ENCODE measurements at places on chromosomes 3 and 15. TPM values are rescaled to one million over a fixed set of nuclear protein-coding genes. Genes with fewer than 3 reads are reported as not detected.

The RHCG gene
- not detected for polyA plus RNA-seq

The SPSB4 gene
- polyA plus RNA-seq: not detected

The CPN2 gene
- not detected for polyA plus RNA-seq

The SPINK8 gene
- not detected for polyA plus RNA-seq

The STRC gene
- not detected for polyA plus RNA-seq

The SERINC4 gene
- 1.1 TPM for polyA plus RNA-seq

The GNAT1 gene
- not detected for polyA plus RNA-seq

The DLL4 gene
- polyA plus RNA-seq: not detected

The SYNPR gene
- polyA plus RNA-seq: not detected

The GCSAM gene
- 34.0 TPM for polyA plus RNA-seq

The CTDSPL gene
- not detected for polyA plus RNA-seq

The ZNF639 gene
- 59.4 TPM for polyA plus RNA-seq

All from IgD-negative memory B cell (primary cell).